ENCODE measurements at places on chromosomes 1 and 21.

DNA sequence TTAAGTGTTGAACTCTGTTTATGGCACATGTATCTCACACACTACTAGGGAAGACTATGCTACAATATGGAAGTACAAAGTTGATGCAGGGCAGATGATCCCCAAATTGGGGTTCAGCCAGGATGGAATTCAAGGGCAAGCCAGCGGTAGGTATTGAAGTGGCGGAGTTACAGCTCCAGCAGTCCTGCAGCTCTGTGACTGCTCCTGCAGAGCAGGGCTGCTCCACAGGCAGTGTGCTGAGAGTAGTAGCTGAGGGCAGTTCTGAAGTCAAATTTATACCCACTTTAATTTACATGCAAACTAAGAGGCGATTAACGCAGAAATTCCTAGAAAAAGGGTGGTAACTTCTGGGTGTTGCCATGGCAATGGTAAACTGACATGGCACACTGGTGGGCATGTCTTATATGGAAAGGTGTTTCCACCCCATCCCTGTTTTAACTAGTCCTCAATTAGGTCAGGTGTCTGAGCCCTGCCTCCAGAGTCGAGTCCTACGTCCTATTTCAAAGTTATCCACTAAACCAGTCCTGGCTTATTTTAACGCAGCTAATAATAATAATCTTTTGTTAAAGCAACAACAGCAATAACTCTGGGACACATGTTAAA lies 20.6 kb upstream of the CENPF start:
- DNase-seq, result no peak

DNA sequence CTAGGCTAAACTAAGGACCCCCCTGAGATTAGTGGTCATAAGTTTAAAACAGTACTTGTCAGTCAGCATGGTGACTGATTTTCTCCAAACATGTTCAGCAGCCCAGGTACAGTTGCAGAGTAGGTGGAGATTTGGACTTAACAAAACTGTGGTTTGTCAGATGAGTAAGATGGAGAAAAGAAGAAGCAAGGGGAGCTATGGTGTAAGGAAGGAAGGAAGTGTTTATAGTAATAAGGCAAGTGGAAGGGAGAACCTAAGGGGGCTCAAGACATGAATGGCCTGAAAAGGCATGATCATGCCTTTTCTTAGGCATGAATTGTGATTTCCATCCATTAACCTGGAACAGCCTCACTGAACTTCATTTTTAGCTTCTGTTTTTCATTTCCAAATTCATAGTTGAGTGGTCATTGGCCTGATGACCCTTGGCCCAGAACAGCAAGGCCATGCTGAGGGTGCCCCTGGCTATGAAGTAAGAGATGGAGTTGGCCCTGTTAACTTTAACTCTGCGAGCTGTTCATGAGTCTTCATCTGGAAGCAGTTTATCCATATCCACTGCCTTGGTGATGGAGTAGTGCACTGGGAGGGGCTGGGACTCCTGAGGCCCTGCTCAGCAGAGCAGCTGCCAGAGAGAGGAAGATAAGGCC lies 60.7 kb downstream of the LRRC8D start:
- DNase-seq, result no peak

DNA sequence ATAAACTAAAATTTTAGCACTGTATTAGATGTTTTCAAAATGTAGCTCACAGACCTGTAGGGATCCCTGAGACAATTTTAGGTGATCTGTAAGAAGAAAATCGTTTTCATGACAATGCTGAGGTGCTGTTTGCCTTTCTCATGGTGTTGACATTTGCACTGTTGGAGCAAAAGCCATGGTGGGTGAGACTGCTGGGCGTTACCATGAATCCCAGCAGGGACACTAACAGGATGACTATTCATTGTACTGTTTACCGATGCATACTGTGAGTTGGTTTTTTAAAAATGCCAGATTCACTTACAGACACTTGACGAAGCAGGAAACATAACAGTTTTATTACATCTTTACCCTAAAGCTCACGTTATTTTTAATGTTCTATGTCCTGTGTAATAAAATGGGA lies 468.5 kb downstream of the PCP4 start:
- no peak for DNase-seq

- DNase-seq, result no peak
Measured at GRCh38 chr1:160883581-160884513, 1.1 kb downstream of the ITLN1 start.

DNA sequence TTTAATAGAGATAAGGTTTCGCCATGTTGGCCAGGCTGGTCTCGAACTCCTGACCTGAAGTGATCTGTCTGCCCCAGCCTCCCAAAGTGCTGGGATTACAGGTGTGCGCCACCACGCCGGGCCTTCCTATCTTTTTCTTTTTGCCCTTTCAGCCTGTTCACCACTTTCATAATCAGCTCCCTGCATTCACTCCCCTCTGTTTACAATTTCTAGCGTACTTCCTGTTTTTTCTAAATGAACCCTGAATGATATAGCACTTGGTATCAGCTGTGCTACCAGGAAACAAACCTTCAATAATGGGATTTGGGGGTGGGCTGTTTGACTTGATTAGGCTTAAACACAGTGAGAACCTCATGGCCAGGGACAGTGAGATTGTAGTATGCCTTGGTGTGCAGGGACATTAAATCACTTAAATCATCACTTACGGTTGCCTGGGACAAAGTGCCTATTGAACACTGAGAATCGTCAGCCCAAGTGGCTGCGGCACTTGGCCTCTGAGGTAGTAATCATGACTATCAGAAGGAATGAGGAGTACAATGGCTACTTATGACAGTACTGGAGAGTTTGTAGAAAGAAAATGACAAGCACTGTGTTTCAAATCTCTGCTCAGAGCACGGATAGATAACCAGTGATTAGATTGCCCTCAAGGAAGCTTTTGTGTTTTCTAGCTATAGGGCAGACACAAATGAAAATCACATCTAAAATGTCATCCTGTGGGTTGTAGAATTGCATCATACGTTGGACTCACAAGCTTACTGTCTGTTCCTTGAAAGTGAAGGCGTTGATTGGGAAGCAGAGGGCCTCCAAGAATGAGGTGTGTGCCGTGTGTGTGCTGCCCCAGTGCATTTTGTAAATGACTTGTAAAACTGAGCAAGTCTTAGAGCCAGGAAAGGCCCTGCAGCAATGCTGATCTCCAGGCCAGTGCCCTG lies 661.8 kb downstream of the MATN1 start:
- DNase-seq, result no peak

DNA sequence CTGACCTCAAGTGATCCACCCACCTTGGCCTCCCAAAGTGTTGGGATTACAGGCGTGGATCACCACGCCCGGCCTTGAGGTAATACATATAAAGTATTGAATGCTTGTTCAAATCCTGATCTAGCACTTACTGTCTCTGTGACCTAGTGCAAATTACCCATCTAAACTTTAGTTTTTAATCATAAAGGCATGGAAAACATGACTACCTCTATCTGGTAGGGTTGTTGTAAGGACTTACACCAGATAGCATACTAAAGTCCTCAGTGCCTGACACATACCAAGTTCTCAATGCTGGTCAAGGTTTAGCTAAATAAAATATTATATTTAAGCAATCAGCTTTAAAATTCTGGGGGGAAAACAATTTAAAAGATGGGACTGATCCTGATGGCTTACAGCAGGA lies 38.3 kb downstream of the RAB3GAP2 start:
- no peak for DNase-seq

GRCh38 chr1:182235952-182236650 lies 155.5 kb downstream of the GLUL start:
- DNase-seq, result no peak

GRCh38 chr1:245418077-245418476 lies 263.3 kb downstream of the KIF26B start:
- no peak for DNase-seq

DNA sequence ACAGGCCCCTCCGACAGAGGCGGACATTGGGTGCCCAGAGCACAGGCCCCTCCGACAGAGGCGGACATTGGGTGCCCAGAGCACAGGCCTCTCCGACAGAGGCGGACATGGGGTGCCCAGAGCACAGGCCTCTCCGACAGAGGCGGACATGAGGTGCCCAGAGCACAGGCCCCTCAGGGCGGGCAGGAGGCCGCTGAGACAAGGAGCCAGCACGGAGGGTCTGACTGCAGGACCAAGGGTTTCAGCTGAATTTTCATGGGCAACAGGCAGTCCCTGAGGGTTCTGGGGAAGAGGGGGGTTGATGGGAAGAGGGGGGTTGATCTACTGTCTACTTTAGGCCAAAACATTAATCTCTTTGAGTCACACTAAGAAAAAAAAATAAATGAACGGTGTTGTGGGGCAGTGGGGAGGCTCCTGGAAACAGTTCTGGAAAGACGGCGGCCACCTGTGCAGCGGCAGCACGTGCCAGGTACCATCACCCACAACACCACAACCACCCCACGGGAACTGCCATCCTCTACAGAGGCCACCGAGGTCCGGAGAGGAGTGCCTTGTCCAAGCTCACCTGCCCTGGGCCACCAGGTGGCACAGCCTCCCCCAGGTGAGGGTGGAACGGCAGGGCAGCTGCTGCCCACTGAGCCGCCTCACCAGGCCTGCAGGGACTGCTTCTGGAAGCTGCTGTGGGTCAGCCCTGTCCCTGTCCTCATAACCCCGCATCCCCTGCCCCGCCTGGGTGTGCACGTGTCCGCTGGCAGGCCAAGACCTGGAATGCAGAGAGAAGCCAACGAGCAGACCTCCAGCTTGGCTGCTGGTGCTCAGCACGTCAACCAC lies 20.5 kb downstream of the PRDM15 start:
- DNase-seq, result no peak

GRCh38 chr1:155051777-155052398 lies 772 bp downstream of the ADAM15 start:
- DNase-seq, result peak; percentile 42

DNA sequence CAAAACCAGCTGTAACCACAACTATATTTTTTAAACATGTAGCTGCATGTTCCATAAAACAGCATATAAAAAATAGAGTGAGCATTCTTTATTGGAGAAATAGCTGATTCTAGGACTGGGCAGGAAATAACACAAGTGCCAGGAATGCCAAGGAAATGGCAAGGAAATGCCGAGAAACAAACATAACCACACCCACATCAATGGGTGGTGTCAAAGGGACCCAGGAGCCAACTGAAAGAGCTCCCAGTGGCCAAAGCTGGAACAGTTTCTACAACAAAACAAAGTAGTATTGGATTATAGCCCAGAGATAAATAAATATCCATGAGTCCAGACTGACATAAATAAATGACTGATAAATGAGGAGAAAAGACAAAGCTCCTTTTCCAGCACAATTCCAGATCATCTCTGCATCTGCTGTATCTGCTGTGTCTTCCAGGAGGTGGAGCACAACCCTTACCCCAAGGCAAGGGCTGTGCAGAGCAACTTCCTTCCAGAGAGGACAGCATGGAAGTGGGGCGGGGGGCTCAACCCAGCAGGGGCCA lies 28.1 kb downstream of the ADARB1 start:
- no peak for DNase-seq

DNA sequence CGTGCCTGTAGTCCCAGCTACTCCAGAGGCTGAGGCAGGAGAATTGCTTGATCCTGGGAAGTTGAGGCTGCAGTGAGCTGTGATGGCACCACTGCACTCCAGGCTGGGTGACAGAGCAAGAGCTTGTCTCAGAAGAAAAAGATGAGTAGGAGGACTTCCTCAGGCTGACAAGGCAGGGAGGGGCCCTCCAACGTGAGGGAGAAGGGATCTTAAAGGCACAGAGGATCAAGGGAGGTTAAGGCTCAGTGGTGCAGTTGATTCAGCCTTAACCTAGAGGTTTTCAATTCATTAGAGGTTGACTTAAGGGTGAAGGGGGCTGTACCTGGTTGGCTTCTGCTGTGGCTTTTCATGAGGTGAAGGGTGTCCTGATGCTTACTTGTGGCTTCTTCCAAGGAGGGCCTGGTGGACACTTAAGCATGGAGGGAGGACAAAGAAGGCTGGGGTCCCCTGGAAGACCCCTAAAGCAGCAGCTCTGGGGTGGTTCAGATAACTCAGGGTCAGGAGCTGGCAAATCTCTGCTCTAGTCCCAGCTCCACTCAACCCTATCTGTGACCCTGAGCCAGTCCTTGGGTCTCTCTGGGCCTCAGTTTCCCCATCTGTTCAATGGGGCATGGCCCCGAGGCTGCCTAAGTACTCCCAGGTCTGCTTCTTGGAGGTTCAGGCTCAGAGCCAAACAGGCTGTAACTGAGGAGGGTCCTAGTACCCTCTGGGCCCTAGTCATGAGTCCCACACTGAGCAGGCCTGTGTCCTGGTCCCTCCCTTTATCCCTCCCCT lies 6.3 kb downstream of the EXTL1 start:
- no peak for DNase-seq

DNA sequence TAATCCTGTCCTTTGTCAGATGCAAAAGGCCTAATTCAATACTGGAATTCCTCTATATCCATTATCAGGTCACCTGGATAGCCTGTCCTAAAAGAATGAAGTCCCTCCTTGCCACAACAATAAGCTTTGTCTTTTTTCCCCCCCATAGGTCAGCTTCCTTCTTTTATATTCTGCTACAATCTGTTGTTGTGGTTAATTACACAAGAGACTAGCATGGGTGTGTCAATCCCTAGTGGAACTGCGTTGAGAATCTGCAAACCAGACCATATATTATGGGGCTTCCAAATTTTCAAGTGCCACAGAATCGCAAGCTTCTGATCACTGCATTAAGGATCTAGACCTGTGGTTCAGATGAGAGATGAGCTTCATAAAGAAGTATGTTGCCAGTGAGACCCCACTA lies 349.6 kb downstream of the SMYD3 start:
- no peak for DNase-seq

DNA sequence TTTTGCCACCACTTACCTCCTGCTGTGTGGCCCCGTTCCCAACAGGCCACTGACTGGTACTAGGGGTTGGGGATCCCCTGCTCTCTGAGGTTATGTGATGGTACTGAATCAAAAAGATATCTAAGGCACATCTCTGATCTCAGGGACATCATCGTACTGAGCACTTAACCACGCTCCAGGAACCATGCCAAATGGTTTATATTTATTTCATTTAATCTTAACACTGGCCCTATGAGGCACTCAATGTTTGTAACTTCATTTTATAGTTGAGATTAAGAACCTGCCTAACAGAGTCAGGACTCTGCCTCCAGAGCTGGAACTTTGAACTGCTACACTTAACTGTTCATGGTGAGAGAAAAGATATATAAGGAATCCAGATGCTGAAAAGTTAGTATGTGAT lies 98.0 kb upstream of the HP1BP3 start:
- no peak for DNase-seq
